Myocyte (in vitro differentiated cells): ENCODE measurements at places on chromosomes 6 and 20. TPM values are rescaled to one million over a fixed set of nuclear protein-coding genes. Genes with fewer than 3 reads are reported as not detected.

DNA sequence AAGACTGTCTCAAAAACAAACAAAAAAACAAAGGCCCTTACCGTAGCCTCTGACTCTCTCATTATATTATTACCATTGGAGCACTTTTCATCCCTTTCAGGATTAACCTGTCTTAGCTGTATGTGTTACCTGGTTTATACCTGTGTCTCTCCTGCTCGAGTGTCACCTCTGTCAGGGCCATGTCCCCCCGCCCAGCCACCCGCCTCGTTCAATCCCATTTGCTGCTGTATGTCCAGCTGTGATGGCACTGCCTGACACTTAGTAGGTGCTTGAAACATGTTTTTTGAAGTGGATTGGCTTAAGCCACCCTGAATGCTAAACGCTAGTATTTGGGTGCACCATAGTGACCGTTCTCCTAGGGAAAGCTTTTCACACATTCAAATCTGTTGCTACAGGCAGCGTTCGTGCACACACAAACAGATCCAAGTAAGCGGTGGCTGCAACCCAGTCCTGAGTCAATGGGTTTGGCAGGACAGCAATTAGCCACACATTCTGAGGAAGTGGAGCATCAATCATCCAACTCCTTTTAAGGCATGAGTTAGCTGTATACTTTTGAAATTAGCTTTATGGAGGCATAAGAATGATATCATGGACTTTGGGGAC, 98.9 kb upstream of the ZNF217 start:
- DNase-seq: peak; percentile 69

DNA sequence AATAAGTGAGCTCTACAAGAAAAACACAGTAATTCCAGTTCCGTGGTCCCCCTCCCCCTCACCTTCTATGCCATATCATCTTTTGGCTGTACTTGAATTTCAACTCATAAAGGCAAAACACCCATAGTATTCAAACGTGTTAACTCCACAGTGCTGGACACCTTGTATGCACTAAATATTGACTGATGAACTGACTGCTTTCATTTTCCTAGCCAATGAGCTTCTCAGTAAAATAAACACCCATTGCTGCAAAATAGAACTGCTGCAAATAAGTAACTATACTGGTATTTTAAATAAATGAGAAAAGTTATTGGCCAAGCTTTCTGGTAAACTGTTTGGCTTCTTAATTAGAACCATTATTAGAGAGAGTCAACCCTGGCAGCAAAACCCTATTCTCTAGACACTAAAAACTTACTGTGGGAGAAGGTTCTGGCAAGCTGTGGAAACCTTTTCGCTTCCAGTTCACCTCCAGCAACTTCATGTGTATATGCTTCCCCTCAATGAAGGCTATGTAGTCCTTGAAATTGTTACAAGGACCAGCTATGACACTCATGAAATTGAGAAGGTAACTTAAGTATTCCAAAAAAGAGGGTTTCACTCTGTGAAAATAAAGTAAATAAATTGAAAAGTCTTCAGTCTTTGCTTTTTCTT, 86.0 kb downstream of the MBOAT1 start:
- DNase-seq: no peak

DNA sequence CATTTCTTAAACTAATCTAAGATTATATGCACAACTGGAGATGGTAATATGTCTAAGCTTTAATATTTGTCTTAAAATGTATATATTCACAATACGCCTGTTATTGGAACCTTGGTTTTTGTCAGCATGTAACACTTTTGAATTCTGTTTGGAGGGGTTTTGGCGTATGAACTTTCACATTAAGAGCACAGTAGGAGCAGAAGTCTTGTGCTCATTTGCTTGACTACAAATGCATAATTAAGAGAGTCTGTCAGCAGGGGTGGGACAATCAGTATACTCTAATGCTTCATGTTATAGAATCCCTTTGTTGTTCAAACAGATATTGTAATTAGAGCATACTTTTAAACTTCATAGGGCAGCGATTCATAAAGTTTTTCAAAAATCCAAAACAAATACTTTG, 112.8 kb downstream of the QKI start:
- DNase-seq: no peak

DNA sequence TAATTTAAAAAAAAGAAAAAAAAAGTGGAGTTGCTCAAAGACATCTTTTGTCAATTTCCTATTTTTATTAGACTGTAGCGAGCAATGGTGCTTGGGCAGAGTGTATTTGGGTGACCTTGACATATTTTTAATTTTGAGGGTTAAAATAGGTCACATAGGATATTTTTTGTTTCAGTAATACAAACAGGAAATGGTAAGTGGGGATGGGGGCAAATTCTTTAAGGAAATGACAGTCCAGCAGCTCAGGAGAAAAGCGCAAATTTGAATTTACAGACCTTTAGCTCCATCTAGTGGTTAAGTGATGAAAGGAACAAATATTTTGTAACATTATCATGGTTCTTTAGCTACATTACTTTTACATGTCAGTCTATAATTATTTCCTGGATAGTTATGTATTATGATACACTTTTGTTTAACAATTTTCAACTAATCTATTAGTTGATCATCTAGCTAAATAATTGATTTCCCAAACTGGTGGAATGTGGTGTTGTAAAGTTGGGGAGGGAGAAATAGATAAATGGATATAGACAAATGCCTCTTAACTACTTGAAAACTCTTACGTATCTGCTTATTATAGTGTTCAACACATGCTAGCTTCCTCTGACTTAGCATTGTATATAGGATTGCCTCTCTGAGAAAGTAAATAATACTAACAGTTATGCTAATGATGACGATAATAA, 10.0 kb downstream of the CITED2 start:
- peak; percentile 74 for DNase-seq

DNA sequence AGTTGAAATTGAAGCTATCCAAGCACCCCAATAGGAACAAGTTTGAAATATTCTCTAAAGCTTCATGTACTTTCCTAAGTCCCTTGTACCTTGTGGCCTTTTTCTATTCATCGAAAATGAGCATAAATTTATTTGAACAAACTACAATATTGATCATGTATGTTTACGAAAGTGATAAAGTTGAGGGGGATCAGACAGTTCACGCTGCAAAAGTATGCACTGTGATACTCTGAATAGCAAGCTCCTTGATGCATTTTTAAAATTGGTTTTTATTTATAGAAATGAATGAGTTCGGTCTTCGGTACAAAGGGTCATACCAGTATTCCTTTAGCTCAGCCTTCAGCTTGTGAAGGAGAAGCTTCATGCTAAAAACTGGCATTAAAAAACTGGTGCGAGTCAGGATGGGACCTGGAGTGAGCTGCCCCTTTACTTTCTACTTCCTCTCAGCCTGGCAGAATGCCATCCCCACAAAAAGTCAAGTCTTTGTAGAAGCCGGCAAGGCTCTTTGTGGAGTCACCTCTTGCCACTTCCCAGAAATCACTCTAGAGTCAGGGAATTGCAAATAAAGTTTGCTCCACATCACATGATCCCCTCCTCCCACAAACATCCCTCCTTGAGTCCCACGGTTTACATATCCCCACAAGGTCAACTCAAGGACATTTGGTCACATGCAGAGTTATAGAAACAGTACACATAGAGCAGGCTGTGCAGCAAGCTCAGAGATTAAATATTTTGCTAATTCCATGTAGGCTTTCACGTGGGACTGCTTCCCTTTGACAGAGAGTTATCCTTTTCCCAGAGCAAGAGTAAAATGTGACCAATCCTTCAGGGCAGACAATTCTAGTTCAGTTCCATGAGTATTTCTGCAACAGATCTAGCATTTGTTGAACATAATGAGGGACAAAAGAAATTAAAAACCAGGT, 34.6 kb upstream of the ADGRF1 start:
- DNase-seq: no peak

DNA sequence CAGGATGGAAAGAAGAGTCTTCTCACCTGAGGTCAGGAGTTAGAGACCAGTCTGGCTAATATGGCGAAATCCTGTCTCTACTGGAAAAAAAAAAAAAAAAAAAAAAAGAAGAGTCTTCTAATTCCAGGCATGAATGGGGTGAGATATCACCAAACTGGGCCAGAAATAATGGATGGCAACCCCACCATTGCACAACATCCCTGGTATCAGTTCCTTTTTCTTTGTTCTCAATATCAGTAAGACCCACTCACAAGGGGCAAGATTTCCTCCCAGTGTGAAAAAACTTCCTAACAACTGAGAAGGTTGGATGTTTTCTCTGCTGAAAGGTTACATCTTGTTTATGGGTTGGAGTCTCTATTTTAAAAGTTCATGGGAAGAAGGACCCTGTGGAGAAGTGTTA, 23.6 kb upstream of the NR2E1 start:
- no peak for DNase-seq

GRCh38 chr6:107786179-107786578, 37.9 kb downstream of the SCML4 start:
- DNase-seq: peak; percentile 18

DNA sequence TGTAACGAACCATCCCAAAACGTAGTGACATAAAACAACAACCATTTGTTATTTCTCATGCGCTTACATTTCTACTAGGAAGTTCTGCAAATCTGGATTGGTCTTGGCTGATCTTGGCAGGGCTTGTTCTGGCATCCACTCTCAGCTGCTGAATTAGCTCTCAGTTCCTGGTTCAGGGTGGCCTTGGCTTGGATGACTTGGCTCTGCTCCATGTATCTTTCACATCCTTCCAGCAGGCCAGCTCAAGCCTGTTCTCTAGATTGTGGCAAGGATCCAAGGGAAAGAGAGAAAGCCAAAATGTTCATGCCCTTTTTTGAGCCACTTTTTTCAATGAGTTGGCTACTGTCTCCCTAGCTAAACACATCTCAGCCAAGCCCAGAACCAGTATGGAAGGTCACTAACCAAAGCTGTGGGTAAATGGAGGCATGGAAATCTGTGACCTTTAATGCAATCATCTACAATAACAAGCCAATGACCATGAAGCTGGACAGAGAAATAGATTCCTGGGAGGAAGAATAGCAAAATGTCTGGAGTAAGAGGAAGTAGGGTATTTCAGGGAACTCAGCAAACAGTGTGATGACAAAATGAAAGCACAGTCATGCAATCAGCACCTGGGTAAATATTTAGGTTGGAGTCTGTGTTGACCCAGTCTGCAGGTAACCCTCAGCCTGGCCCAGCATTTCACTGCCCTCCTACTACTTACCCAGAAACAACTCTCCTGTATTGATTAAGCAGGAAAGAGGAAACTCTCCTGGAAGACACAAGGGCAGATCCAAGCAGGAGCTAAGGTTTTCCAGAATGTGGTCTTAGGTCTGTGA, 32.7 kb upstream of the SNAP25 start:
- DNase-seq: no peak

DNA sequence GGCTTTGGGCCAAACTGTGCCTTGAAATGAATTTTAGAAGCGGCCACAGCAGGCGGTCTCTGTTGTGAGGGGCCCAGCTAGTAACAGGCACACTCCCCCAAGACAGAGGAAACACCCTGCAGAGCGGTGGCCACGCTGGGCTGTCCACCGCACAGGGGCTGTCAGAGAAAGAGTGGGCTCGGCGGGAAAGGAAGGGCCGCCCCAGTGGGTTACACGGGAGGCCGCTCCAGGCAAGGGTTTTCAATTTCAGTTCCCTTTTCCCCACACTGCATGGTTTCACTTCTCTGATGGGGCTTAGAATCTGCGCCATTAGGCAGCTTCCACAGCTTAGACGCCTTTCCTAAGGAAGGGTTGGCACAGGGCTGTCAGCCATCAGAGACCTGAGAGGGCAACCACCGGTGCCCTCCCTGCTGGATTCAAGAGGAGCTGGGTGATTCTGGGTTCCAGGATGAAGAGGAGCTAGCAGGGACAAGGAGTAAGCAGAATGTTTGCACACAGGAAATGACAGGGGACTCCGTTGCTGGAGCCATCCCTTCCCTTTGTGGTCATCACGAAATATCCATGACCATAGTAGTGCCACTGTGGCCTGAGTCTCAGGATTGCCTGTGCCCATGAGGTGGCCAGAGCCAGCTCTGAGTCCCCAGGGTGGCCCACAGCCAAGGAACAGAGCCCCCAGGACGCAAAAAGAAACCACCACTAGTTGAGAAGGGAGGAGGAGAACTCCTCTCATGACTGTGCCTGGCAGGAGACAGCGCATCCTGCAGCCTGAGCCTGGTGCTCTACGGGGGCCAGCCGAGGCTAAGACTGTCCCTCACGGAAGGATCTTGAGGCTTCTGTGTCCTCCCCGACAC, 282.7 kb downstream of the NRN1 start:
- no peak for DNase-seq

DNA sequence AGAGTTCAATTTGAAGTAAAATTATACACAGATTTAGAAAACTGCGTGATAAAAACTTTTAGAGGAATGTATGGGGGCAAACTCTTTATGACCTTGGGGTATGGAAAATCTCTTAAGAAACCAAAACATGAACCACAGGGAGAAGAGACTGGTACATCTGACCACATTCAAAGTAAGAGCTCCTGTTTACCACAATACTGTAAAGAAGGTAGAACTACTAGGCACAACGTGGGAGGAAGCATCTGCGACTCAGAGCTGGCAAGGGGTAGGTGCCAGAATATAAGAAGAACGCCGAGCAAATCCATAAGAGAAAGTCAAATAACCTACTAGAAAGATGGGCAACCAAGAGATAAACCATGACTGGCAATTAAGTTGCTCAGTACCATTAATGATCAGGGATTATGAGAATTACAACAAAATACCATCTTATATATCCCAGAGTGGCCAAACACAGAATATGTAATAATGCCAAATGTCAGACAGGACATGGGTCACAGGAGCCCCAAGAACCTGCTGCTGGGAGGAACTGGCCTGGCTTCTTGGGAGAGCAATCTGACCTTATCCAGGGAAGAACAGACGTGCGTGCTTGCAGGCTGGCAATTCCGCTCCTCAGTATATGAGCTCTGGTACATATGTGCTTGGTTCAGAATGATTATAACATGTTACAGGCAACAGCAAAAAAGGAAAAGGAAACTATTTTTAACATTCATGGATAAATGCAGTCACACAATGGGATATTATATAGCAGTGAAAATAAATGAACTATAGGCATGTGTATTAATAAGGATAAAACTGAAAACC, 50.2 kb downstream of the INSM1 start:
- DNase-seq: no peak

DNA sequence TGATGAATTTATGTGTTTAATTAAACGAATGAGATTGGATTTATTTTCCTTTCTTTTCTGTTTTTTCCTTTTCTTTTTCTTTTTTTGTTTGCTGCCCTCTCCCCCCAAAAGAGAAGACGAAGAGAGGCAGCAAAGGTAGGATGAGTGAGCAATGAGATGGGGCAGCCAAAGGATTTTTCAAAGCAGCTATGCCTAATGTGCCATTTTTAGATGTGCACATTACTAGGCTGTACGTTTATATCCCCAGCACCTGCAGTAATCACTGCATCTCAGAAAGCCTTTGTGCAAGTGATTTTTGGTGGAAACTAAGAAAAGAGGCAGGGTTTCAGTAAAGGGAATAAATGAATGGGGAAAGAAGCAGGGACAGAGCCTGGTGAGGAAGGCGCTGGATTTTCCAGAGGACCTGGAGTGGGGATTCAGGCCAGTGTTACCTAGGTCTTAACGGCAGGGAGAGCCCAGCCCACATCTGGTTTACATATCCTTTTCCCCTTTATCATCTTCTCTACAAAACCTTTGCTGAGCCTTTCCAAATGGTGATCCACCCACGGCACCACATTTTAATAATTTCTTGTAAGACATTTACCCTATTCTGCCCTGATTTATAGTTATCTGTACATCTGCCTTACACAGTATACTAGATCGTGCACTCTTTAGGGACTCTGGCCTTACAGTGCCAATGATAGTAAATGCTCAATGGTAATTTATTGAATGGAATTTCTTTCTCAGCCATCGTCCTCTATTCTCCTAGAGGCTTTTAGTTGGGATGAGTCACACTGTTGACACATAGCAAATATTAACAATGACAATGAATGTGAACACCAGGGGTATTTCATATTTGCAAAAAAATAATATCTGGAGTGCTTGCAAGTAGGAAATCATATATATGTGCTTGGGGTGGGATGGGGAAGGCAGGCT, 38.3 kb upstream of the ATXN1 start:
- no peak for DNase-seq

ARID1B gene
- 23.3 and 26.2 TPM in 2 replicates for total RNA-seq

MCCD1 gene
- not detected in 2 replicates for total RNA-seq
